Suppressor macrophage (primary cell): ENCODE measurements at places on chromosomes 1 and 21.

DNA sequence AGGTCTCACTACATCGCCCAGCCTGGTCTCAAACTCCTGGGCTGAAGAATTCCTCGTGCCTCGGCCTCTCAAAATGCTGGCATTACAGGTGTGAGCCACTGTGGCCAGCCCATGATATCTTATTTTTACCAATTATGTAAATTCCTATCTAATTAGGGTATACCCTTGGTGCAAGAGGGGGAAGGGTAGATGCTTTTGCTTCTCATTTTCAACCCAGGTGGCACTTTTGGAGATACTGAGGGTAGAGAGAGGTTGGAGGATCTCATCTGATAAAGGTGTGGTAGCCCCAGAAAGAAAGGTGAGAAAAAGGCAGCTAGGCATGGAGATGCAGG, 17.4 kb downstream of the ENSA start:
- DNase-seq, result no peak

GRCh38 chr21:42609811-42610210, 43.6 kb upstream of the PDE9A start:
- peak; percentile 7 for DNase-seq

GRCh38 chr1:45023663-45024062, 11.6 kb downstream of the UROD start:
- no peak for DNase-seq

DNA sequence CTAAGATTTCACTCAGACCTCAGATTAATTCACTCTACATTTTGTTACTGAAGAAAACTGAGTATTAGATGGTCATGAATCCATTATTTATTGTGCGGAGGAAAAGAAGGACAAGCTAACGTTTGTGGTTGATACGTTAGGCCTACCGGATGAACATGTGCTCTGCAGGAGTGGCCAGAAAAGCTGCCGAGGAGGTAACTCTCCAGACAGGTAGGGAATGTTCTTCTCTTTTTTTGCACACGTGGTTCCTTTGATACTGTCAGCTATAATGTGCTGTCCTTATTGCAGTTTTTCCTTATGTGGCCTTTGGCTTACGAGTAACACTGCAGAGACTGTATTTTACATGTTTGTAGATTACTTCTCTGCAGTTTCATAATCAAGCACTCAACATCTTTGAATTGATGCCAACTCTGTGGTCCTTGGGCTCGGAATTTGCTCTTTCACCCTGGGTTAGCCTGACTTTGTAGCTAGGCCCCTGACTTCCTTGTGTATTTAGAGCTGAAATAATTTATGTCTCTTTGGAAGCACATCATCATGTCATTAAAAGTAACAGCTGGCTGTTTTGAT, 13.6 kb downstream of the MTR start:
- no peak for DNase-seq

- DNase-seq, result no peak
Observed at GRCh38 chr1:106396020-106396419, 660.5 kb upstream of the PRMT6 start.

- peak; percentile 98 for DNase-seq
Observed at GRCh38 chr1:51235673-51236530, at the start of gene RNF11. Gene RNF11, plus strand, starts transcription at chr1:51236273. Its CDS starts 484 bp downstream, at chr1:51236757.

DNA sequence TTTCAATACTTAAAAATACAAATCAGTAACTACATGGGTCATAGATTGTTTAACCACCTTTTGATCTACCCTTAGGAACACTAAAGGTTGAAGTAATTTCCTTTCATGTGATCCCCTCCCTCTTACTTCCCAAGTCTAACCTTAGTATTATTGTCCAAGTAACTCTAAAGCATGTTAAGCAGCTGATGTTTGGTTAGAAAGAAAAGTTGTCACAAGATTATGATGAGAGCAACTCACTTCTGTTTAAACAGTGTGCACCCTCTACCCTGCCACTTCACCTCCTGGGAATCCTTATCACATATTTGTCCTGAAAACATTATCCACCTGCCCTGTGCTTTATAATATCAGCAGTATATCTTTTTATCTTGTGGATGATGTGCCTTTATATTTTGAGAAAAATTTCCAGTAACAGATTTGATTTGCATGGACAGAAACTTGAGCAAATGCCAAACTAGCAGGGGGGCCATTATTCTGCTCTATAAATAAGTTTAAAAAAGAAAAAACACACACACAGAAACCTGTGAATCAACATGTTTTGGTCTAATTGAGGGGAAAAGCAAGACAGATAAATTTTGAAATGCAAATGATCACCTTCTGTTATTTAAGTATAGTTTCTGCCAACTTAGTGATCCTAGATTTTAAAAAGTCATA, 194.3 kb downstream of the RPS6KC1 start:
- peak; percentile 3 for DNase-seq

DNA sequence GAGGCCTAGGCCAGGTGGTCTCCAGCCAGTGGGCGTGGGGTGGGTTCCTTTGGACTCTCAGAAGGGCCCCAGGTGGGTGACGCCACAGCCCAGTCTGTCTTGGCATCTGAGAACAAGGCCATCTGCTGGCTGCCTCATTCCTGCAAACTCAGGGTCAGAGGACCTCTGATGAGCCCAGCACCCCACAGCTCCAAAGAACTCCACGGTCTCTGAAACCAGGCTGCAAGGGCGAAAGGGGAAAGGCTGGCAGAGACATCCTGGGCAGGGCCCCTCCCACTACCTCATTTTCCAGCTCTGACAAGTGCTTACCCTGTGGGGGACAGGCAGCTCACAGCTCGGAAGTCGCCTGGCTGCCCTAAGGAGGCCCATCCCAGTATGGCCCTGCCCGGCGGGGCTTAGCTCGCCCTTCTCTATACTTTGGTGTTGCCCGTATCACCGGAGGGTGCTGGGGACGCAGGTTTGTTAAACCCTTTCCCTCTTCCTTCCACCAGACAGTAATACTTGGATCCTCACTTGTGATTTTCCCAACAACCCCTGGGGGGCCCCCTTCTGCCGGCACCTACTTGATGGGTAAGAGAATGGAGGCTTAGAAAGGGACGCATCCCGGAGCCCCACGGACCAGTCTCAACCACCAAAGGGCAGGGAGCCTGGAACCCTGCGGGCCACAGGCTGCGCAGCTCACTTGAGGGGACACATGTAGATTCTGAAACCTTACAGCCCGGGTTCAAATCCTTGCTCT, 10.9 kb upstream of the EDN2 start:
- DNase-seq, result peak; percentile 47

- DNase-seq, result no peak
Observed at GRCh38 chr1:26779098-26779668, 8.6 kb upstream of the PIGV start.

DNA sequence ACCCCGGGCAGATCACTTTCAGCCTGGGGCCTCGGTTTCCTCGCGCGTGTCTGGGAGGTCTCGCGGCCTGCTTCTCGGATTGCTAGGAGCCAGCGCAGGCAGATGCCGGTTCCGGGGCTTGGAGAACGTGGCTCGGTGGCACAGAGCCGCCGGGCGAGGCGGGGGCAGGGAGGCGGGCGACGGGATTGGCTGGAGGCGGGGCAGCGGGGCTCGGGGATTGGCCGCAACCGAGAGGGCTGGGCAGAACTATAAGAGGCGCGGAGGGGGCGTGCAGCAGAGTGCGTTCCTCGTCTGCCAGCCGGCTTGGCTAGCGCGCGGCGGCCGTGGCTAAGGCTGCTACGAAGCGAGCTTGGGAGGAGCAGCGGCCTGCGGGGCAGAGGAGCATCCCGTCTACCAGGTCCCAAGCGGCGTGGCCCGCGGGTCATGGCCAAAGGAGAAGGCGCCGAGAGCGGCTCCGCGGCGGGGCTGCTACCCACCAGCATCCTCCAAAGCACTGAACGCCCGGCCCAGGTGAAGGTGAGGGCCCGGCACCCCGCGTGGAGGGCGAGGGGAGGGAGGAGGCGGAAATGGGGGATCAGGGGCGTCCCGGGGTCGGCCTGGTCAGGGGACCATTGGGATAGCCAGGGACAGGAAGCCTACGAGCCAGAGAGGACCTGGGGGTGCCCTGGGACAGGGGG, at the start of gene MFSD2A:
Gene MFSD2A, plus strand, starts transcription at position 276 of the 677 bp plus-strand sequence. Its CDS starts 148 bp downstream, at position 424.
- peak; percentile 97 for DNase-seq

DNA sequence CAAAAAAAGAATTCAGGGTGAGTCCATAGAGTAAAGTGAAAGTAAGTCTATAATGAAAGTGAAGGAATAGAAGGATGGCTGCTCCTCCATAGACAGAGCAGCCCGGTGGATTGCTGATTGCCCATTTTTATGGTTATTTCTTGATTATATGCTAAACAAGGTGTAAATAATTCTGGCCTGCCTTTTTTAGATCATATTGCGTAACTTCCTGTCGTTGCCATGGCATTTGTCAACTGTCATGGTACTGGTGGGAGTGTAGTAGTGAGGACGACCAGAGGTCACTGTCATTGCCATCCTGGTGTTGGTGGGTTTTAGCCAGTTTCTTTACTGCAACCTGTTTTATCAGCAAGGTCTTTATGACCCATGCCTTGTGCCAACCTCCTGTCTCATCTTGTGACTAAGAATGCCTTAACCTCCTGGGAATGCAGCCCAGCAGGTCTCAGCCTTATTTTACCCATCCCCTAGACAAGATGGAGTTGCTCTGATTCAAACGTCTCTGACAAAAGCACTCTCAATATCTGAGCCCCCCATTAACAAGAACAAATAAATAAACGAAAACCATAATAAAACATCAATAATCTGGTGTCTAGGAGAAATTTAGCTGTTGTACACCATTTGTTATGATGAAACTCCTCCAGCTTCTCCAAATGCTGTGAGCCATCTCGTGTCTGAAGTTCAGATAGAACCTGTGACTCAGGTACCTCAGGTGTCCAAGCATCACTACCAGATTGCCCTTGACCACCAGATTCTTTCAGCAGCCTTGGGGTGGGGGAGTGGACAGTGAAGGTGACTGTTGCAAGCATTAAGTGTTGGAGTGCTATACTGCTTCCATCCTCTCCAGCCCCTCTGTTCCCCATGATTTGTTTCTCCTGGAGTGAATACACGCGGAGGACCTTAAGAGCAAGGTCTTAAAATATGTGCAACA, 36.0 kb downstream of the EBNA1BP2 start:
- DNase-seq, result no peak
